Sciatic nerve (tissue), 2 donors: ENCODE measurements at places on chromosomes 16 and 17. TPM values are rescaled to one million over a fixed set of nuclear protein-coding genes. Genes with fewer than 3 reads are reported as not detected.
A peak's percentile ranks its signal among the peaks of the same experiment; 100 is the strongest.

- DNase-seq: no peak
Measured at GRCh38 chr17:596763-597644, 117.6 kb downstream of the VPS53 start.

Gene ATP2A3
- 13.8 TPM for total RNA-seq

Gene EPX
- total RNA-seq: not detected

Gene MT4
- total RNA-seq: not detected

DNA sequence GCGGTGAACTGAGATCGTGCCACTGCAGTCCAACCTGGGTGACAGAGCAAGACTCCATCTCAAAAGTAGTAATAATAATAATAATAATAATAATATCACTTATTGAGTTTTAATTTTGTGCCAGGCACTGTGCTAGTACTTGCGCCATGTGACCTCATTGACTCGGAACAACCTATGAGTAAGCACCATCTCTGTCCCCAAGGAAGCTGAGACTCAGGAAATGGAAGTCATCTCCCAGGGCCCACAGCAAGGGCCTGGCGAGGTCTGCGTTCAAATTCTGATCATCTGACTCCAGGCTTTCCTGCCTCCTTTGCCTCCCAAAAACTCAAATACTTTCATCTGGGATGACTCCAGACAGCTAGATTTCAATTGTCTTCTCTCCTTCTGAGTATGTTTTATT is 162.9 kb downstream of the SEC14L1 start:
- DNase-seq: no peak

- no peak for DNase-seq
Measured at GRCh38 chr17:68775969-68776368, 174.8 kb upstream of the FAM20A start.

GRCh38 chr17:29588562-29589411 is 661 bp downstream of the GIT1 start:
- DNase-seq: peak; percentile 70

DNA sequence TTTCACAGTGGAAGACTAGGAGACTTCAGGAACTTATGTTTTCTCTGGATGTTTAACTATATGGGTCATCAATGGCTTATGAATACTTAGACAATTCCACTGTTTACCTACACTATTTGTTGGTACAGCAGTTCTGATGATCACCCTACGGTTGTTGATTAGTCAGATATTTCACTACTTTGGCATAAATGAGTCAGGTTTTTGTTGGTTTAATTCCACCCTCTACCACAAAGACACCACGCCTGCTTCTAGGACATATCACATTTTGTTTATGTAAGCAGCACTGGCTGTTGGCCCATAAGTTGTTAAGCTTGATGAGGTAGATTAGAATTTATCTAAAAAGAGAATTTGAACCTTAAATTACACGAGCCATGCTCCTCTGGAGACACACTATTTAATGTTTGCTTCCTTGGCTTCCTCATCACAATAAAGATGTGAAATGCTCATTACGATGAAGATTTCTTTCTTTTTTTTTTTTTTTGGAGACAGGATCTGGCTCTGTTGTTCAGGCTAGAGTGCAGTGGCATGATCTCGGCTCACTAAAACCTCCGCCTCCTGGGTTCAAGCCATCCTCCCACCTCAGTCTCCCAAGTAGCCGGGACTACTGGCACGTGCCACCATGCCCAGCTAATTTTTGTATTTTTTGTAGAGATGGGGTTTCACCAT is 4.3 kb downstream of the GDE1 start:
- DNase-seq: no peak

GRCh38 chr17:29760279-29761039 is 137.7 kb upstream of the CORO6 start:
- no peak for DNase-seq

DNA sequence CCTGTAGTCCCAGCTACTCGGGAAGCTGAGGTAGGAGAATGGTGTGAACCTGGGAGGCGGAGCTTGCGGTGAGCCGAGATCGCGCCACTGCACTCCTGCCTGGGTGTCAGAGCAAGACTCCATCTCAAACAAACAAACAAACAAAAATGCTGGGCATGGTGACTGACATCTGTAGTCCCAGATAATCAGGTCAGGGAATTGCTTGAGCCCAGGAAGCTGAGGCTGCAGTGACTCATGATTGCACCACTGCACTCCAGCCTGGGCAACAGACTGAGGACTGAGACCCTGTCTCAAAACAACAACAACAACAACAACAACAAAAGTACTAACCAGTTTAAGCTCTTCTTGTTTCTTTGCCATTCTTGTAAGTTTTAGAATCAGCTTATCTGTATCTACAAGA is 383.0 kb upstream of the PMFBP1 start:
- DNase-seq: no peak

- no peak for DNase-seq
Measured at GRCh38 chr17:6623941-6624340, 16.6 kb downstream of the KIAA0753 start.

GRCh38 chr17:77308861-77309726 is 168.3 kb downstream of the SEC14L1 start:
- no peak for DNase-seq

DNA sequence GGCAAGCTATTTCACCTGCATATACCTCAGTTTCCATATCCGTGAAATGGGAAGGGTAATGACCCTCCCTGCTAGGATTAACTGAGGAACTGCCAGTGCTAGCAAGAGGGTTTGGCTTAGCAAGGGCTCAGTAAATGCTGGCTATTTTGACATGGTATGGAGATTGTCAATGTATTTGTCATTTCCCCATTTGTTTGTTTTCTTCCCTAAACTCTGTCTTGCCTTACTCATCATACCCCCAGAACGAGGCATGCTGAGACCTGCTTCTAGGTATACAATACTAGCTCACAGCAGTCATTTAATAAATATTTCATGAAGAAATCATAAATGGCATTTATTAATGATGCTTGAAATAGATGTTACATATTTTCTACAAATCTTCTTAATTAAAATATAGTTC is 124.0 kb downstream of the DYNLRB2 start:
- no peak for DNase-seq

DNA sequence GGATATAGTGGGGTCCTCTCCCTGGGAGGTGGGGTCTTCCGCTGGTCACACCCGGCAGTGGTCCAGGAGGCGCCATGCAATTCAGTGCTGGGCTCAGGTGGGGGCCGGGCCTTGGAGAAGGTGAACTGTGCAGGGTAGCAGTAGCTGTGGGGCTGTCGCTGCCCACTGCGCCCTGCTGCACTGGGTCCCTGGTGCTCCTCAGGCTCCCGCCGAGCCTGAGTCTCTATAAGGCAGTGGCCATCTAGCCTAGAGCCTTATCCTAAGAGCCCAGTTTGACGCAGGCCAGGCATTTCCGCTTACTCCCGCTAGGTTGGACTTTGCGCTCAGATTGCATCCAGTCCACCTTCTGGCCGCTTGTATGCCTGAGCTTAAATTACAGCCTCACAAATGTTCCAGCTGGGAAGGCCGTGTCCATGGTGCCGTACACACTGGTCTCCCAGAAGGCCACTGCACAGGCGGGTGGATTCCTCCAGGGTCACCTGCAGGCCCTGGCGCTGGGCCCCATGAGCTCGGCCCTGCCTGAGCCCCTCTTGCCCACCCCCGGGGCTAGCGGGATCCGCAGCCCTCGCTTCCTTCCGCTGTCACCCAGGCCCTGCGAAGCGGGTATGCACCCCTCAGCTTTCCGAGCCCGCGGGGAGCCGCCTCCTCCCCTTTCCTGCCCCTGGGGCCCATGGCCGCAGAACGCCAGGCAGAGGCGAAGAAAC is 1762.2 kb downstream of the TP53TG3F start:
- DNase-seq: no peak

- DNase-seq: no peak
Measured at GRCh38 chr17:51493206-51493605, 232.9 kb downstream of the UTP18 start.

GRCh38 chr16:1351215-1351581 is 480 bp downstream of the TSR3 start:
- no peak for DNase-seq

- no peak for DNase-seq
Measured at GRCh38 chr16:81094771-81095251, 1.4 kb downstream of the GCSH start.

Gene TRIM16
- total RNA-seq: 17.3 TPM

Gene SLC13A2
- total RNA-seq: not detected

DNA sequence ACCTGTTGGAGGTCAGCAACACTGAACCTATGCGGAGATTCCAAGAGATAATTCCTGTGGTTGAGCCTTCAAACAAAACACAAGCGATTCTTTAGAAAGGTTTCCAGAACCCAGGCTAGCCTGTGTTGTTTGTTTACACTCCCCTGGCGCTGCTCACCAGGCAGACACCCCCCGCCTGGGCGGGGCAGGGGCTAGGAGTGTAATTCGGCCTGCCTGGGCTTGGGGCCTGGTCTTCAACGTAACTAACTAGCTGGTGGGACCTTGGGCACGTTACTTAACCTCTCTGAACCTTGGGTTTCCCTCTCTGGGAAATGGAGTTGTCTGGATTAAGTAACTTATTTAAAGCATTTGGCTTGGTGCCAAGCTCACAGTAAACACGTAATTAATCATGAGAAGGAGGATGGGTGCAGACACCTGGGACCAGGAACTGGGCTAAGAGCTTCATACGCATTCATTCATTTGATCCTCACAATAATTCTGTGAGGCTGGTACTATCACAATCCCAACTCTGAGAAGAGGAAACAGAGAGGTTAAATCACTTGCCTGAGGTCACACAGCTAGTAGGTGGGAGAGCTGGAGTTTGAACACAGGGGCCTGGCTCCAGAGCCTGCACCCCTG is 7.6 kb upstream of the ARHGAP27 start:
- DNase-seq: no peak

- DNase-seq: no peak
Measured at GRCh38 chr16:9077091-9077809, 14.2 kb upstream of the HAPSTR1 start.

GRCh38 chr16:81850197-81850944 is 71.3 kb downstream of the PLCG2 start:
- no peak for DNase-seq

Gene IRX3
- 1.1 TPM for total RNA-seq

GRCh38 chr16:21186326-21186691 is 25.1 kb downstream of the ZP2 start:
- DNase-seq: no peak

GRCh38 chr17:57718878-57719277 is 26.2 kb downstream of the CCDC182 start:
- no peak for DNase-seq

DNA sequence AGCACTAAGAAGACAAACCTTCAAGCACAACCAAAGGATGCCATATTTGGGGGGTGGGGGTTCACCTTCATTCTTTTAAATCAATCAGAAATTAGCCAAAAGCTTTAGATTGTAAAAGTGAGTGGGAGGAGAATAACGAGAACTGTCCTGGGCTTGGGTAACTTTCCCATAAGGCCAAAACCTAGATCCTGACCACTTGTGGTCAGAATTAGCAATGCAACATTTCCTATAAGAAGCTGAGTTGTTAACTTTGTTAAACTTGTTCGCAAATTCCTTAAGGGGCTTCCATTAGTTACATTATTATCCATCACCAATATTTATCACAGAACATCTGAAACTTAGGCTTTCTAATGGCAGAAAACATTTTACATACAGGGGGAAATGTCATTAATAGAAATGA is 25.1 kb downstream of the STAT5B start:
- no peak for DNase-seq

Gene MAP1LC3B
- total RNA-seq: 55.9 TPM

- DNase-seq: no peak
Measured at GRCh38 chr17:63191610-63192009, 225.6 kb downstream of the TANC2 start.

Gene ZC3H7A
- 91.1 TPM for total RNA-seq

Gene ZNF205
- 12.3 TPM for total RNA-seq

Gene RCVRN
- total RNA-seq: 1.0 TPM

DNA sequence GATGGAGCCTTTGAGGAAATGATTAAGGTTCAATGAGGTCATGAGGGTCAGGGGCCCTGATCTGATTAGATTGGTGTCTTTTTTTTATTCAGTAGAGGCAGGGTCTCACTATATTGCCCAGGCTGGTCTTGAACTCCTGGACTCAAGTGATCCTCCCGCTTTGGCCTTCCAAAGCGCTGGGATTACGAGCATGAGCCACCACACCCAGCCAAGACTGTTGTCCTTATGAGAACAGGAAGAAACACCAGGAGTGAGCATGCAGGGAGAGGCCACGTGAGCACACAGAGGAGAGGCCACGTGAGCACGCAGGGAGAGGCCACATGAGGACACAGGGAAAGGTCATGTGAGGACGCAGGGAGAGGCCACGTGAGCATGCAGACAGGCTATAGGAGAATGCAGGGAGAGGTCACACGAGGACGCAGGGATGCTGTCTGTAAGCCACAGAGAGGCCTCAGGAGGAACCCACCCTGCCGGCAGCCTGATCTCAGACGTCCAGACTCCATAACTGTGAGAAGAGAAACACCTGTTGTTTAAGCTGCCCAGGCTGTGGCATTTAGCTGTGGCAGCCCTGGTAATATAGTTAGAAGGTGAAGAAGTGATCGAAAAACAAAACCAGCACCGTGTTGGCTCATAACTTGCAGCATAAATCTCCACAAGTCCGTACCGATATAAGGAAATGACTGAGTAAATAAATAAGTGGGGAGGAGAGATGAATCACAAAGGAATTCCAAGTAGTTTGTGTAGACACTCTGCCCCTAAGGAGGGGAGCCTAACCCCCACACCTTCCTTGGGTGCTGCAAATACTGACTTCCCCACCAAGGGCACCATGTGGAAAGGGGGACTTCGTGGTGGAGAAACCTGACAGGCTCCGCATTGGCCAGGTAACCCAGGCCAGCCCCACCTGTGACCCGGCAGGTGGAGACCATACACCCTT is 14.6 kb upstream of the CSNK1D start:
- DNase-seq: no peak

DNA sequence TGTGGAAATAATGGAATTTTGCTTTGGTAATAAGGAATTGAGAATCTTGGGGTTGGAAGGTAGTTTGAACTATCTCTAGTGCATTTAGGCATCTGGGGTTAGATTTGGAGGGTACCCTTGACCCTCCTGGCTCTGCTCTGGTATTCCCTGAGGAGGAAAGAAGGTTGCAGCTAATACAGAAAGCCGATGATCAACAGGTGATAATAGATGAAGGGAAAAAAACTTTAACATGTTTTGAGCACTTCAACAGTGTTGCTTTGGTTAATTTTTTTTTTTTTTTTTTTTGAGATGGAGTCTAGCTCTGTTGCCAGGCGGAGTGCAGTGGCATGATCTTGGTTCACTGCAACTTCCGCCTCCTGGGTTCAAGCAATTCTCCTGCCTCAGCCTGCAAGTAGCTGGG is 4.8 kb downstream of the KAT7 start:
- no peak for DNase-seq
